ENCODE measurements at places on chromosomes 7 and 10.

- peak; percentile 34 for DNase-seq
These were observed 13.7 kb upstream of the WAPL start for GRCh38 chr10:86535132-86535882.

GRCh38 chr7:119969054-119969453 lies 303.9 kb upstream of the KCND2 start:
- no peak for DNase-seq

DNA sequence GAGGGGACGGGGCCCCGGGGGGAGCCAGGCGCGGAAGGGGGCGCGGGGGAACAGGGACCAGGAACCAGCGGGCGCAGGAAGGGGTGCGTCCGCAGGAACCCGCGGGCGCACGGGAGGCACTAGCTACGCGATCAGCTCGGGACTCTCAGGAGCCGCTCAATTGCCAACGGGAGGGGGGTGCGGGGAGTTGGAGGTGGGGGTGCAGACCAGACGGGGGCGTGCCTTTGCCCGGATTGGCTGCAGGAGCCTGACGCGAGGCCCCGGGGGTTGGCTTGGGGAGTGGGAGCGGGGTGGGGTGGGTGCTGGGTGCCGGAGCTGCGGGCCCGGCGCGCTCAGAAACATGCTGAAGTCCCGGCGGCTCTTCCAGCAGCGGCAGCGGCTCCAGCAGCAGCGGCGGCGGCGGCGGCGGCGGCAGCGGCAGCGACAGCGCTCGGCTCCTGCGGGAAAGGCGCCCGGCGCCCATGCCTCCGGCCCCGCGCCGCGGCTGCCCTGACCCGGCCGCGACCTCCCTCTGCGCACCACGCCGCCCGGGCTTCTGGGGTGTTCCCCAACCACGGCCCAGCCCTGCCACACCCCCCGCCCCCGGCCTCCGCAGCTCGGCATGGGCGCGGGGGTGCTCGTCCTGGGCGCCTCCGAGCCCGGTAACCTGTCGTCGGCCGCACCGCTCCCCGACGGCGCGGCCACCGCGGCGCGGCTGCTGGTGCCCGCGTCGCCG lies at the start of gene ADRB1:
TSS of gene ADRB1 (plus strand) at position 335 of the 715 bp plus-strand sequence. CDS start at position 602, 267 bp downstream.
- DNase-seq: peak; percentile 19

DNA sequence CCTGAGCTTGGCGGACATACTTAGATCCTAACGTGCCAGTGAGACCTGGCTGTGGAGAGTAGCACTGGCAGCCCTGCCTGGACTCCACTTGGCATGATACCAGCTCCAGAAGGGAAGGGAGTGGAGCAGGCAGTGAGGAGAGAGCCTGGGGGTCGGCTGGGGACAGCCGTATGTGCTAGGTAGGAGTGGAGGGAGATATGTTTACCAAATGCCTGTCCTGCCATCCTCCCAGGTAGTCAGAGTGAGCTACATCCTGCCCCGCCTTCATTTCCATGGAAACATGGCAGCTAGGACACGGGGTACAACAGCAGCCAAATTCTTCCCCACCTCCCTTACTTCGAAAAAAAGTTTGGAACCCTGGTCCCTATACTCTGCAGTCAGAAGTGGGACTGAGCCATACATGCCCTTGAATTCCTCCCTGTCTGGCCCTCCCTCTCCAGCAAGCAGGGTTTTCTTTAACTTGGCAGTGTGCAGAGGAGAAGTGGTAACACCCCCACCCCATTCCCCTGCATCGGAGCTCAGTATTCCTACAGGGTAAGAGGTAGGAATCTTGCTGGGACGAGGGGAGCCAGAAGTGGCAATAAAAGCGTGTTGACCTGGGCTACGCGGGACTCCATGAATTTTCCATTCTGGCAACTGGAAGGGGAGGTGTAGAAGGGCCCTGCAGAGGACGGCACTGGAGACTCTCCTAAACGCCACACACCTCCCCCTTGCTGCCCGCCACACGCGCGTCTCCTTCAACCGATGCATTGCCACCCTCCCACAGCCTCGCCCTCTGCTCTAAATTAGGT lies 20.0 kb upstream of the SMO start:
- DNase-seq: no peak

- no peak for DNase-seq
These were observed 104.5 kb downstream of the CCSER2 start for GRCh38 chr10:84432891-84433290.

All from activated naive CD4-positive, alpha-beta T cell treated with anti-CD3 and anti-CD28 coated beads, Interleukin-2, amount 50 U/mL, for 16 hours (primary cell).